Aorta (tissue), 5 donors: ENCODE measurements at places on chromosomes 2 and 18. TPM values are rescaled to one million over a fixed set of nuclear protein-coding genes. Genes with fewer than 3 reads are reported as not detected.

The DSG4 gene
- not detected for total RNA-seq

The EPG5 gene
- 28.4 TPM for total RNA-seq

The CD226 gene
- 3.1 TPM for total RNA-seq

The CROCC2 gene
- total RNA-seq, result 0.13 TPM

The ESPNL gene
- not detected for total RNA-seq

The FBXO48 gene
- total RNA-seq, result 1.0 TPM

The SEMA4C gene
- total RNA-seq, result 55.6 TPM

- DNase-seq, result no peak
Measured at GRCh38 chr18:9001209-9001608, 101.3 kb upstream of the NDUFV2 start.

GRCh38 chr2:28199995-28200679 is 192.5 kb upstream of the FOSL2 start:
- DNase-seq, result no peak

GRCh38 chr2:44533508-44533907 is 171.8 kb downstream of the CAMKMT start:
- no peak for DNase-seq

DNA sequence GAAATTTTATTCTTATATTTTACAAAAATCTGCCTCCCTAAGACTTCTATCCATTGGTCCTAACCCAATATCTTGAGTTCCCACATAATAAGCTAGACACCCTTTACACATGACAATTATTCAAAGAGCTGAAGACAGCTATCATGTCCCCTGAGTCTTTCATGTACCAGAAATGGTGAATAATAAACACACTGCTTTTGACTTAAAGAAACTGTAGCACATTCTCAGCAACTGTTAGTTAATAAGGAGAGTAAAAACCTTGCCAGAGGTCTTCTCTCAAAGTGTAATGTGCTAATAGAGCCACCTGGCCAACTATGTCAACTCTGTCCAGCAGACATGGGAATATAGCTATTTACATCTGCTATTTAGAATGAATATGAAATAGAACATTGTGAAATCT is 109.7 kb upstream of the ARL5A start:
- DNase-seq, result no peak

GRCh38 chr18:31176531-31176930 is 13.9 kb upstream of the DSC1 start:
- no peak for DNase-seq

- no peak for DNase-seq
Measured at GRCh38 chr18:57855551-57855950, 52.4 kb upstream of the ATP8B1 start.

DNA sequence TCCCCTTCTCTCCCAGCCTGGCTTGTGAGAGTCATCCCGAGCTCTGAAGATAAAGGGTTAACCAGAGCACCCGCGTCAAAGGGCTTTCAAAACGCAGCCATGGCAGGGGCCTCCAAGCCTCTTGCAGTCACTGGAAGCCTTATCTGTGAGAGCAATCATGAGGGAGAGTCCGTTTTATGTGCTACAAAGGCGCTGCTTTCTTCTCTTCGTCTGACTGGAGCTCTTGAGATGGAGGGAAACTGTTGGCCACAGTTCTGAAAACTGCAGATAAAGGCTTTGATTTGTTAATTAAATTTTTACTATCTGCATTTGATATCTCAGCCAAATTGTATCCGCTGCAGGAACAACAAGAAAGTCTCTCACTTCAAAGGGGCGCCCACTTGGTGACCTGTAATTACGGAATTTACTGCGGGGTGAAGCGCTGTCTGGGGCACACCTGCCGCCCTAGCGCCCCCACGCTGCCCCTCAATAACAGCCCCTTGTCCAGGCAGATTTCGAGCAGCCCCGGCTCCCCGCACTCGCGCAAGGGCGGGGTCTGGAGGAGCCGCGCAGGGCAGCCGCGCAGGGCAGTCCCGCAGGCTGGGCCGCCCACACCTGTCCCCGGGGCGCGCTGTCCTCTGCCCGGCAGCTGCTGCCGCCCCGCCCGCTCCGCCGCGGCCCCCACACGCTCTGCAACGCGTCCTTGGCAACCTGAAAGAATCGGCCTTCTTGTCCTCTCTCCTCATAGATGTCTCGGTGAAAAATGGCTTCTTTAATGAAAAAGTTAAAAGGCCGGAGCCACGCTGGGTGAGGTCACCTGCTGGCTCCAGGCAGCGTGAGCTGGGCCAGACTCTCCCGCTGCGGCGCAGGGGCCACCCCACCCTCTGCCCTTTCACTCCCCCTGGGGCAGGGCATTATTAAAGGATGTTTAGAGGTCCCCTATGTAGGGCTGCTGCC is 217.9 kb downstream of the VAPA start:
- DNase-seq, result no peak

DNA sequence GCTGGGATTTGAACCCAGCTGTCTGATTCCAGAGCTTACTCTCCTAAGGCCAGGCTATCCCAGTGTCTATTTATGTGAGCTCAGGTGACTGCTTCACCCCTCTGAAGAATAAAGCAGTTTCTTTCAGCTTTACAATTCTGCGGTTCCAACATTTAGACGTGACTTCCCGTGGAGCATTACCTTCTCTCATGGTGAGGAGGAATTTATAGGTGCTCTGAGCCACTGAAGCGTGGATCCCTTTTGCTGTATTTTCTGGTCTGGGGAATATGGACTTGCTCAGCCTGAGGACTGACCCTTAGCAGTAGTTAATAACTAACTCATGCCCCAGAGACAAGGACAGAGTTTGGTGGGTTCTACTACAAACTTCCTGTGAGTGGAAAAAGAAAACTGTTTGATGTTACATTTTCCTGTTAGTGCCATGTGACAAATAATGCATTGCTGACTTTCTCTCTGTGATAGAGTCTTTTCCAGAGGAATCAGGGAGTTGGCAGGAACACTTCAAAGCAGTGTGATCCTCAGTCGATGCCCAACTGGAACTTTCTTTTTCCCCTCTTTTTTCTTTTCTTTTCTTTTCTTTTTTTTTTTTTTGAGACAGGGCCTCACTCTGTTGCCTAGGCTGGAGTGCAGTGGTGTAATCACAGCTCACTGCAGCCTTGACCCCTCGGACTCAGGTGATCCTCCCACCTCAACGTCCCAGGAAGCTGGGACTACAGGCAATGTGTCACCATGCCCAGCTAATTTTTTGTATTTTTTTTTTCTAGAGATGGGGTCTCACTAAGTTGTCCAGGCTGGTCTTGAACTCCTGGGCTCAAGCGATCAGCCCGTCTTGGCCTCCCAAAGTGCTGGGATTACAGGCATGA is 21.9 kb downstream of the CASP10 start:
- no peak for DNase-seq
